ENCODE measurements at places on chromosomes 16 and 17.
A peak's percentile ranks its signal among the peaks of the same experiment; 100 is the strongest.

GRCh38 chr17:1546292-1546922 lies 16.2 kb downstream of the PITPNA start:
- DNase-seq = no peak

- no peak for DNase-seq
These were observed 2.3 kb downstream of the GAS2L2 start for GRCh38 chr17:35750526-35751395.

DNA sequence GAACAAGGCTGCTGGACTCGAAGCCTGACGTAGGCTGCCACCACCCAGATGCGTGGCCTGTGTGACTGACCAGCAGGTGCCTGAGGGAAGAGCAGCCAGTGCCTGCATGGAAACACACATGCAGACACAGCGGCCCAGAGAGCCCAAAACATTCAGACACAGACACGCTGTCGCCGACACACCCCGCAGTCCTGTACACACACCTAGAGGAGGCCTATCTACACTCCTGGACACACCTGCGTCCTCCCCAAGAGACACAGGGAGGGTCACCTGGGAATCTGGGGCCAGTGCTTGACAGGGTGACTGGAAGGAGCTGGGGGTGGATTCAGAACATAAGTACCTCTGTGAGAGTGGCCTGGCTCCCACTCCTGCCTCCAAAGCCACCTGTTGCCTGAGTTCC lies 6.1 kb upstream of the TSPOAP1 start:
- DNase-seq = no peak

GRCh38 chr17:78831688-78832540 lies 8.7 kb downstream of the USP36 start:
- DNase-seq = no peak

GRCh38 chr16:14669776-14670175 lies 24.3 kb downstream of the PLA2G10 start:
- DNase-seq = no peak

DNA sequence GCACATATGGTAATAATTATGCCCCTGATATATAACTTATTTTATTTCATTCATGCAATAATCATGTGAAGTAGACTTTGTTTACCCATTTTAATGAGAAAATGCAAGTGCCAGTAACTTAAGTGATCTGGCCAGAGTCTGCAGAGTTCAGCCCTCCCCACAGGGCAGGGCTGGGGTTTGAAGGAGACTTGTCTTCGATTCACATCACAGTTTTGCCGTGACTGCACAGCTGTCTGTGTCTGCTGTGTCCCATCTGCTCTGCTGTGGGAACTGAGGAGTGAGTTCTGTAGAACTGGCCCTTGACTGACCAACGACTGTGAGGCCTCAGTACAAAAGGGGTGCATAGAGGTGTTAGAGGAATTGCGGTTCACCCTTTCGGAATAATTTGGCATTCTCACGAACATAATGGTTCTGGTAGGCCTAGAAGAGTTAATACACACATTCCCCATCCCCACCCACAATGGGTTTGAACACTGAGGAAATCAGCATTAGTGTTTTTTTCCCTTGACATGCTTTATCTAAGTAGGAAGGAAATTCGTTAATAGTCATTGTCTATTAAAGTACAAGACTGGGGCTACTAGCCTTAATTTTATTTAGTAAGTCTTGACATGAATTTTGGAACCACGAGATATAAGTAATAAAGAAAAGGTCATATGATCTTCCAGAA lies 113.6 kb upstream of the MON1B start:
- DNase-seq = no peak

- DNase-seq = peak; percentile 75
These were observed 54.6 kb downstream of the USP10 start for GRCh38 chr16:84754353-84754856.

DNA sequence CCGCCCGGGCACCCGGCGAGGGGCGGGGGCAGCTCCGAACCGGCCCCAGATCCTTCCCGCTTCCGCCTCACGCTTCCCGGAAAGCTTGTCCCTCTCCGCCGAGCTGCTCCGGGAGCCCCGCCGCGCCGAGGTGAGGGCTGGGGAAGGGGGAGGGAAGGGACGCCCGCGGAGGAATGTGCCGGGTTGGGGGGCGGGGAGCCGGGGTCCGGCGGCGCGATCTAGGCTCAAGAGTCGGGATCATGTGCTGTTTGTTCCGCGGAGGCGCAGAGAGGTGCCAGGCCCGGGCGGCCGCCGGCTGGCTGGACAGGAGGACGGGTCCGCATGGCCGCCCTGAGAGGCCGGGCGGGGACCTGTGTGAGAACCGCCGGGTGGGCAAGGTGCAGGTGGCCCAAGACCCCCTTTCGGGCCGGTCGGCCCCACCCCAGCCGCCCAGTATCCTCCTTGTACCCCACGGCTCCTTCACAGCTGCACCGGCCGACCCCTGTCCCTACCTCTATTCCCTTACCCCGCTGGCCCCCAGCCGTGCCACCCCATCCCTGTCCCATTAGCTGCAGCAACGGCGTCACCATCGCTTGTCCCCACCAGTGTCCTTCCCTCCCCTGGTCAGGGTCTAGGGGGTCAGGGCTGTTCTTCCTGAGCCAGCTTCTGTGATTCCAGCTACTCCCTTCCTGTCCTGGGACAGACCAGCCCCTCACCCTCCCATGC lies 429 bp downstream of the KIF1C start:
- no peak for DNase-seq

DNA sequence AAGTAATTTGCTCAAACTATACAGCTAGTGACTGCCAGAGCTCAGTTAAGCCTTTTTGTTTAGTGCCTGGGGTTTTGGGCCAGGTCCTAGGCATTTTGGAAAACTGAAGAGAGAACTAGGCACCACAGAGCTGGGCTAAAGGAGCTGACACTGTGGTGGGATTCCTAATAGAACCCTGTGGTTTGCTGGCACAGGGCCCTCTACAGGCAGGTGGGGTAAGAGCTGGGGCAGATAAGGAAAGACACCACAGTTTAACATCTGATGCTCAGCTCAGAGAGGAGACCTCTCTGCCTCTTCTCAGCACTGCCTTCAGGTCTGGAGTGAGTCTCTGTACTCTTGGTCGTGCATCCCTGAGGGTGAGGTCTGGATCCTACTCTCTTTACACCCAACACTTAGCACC lies 121.2 kb downstream of the SNX11 start:
- DNase-seq = no peak

GRCh38 chr16:17026600-17027242 lies 444.0 kb downstream of the XYLT1 start:
- DNase-seq = no peak

GRCh38 chr17:77440560-77440981 lies 299.8 kb downstream of the SEC14L1 start:
- DNase-seq = no peak

DNA sequence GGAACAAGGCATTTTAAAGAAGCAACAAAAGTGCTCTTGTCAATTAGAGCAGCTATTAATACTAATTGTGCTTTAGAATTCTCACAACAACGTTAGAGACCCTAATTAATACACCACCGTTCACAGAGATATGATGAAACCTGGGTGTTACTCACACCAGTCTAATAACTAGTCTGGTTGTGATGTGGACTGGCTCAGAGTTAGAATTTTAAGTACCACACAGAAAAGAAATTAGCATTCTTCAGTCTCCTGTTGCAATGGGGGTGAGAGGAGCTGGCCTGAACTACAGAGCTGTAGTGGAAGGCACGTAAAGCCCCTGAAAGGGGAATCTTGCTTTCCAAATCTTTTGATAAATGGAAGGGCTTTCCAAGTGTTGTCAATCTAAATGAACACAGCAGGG lies 240.8 kb upstream of the TOX3 start:
- no peak for DNase-seq

- DNase-seq = no peak
These were observed 9.0 kb upstream of the MRPS23 start for GRCh38 chr17:57858838-57859237.

DNA sequence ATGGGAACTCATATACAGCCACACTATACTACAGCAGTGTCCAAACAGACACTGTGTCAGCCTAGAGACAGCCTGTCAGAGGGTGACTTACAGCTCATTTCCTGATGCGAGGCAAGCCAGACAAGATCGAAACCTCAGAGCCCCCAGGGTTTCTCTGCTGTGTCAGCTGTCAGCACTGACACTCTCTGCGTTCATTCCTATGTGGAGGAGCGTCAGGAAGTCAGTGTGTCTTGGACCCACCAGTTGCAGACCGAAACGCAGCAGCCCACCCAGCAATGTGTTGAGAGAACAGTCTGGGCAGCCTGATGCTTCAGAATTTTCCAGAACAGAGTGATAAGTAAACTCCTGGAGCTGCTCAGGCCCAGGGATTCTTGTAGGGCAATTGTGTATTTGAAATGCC lies 20.6 kb upstream of the MAPT start:
- DNase-seq = no peak

DNA sequence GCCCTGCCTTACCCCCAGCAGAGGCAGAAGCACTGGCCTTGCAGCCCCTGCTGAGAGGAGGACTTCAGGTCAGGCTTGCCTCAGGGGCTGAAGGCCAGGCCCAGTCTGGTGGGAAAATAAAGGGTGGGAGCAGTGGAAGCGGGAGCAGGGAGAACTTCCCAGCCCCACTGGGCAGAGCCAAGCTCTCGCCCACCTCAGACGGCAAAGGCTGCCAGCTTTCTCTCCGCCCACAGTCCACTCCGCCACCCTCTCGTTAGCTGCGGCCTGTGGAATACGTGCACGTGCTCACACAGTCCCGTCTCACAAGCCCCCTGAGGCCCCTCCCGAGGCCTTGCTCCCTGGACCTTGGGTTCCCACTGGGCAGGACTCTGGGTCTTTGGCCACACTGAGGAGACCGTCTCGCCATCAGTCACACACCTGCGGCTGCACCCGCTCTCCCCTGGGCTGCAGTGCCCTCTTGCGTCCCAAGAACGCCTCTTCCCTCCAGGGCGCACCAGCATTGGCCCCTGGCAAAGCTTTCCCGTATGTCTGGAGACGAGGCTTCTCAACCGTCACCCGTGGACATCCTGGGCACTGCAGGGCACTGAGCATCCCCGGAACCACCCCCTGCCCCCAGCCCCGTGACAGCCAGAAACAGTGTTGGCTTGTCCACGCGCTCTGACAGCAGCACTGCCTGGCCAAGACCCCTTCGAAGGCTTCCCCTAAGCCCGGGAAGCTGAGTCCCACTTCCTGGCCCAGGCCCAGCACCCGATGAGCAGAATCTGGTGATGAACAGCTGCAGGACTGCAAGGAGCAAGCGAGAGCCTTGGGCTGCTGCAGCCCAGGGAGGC lies 8.3 kb downstream of the MRPL28 start:
- peak; percentile 42 for DNase-seq

DNA sequence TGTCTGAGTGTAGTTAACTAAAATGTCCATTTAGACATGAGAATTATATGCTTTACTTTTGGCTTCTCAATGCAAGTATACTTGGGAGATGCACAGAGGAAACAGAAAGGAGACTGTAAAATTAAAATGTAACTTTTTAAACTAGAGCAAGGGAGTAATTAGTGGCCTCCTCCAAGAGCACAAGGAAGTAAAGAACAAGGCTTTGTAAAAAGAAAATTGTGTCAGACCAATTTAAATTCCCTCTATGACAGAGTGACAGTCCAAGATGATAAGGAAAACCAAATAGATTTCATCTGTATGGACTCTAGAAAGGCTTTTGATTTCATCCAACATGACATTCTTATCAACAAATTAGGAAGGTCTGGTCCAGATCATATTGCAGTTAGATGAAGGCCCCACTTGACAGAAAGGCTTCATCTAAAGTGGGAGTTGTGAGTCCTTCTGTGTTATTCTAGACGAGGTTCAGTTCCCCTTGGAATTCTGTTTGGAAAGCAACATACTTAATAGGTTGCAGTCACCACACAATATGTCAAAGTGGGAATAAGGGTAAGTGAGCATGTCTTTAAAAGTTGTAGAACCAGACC lies 6.5 kb upstream of the CAPNS2 start:
- no peak for DNase-seq

DNA sequence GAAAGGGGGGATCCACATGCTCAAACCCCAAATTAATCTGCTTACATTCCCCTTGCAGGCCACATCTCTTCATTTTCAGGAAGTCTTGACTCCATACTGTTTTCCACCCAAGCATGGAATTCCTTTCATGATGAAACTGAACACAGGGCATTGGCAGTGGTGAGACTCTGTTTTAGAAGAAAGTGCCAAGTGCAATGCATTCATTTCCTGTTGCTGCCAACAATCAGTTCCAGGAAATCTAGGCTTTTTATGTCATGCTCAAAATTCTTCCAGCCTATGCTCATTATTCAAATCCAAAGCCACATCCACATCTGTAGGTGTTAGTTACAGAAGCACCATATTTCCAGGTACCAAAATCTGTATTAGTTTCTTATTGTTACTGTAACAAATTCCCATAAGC lies 4.1 kb downstream of the CCL2 start:
- no peak for DNase-seq
